ENCODE measurements at places on chromosomes 2 and 18. TPM values are rescaled to one million over a fixed set of nuclear protein-coding genes. Genes with fewer than 3 reads are reported as not detected.

DNA sequence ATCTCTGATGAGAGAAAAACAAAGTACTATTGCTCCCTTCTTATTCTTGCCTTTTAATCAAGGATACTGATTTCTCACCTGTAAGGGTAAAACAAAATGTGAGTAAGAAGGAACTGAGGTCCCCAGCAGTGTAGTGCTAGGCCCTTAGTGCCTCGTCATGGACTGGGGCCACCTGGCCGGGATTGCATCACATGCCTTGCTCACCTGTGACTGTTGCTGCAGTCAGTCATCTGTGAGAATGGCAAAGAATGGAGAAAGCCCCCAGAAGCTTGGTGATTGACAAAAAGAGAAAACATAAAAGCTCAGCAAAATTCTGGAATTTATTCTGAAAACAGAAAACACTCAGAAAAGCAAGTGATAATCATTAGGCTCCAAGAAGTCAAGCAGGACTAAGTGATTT, 63.4 kb downstream of the SPATS2L start:
- peaks cover 24% of the 10 kb centered on the region for H3K4me1 ChIP-seq
- no peak overlapping the region for H3K27ac ChIP-seq
- H3K27me3 ChIP-seq = no peaks in the 10 kb centered on the region
- no peaks in the 10 kb centered on the region for H3K36me3 ChIP-seq

GRCh38 chr2:487186-488079, 189.8 kb downstream of the TMEM18 start:
- no peak overlapping the region for H3K4me3 ChIP-seq
- H3K27ac ChIP-seq = no peak overlapping the region
- H3K4me1 ChIP-seq = no peaks in the 10 kb centered on the region
- no peaks in the 10 kb centered on the region for H3K27me3 ChIP-seq

DNA sequence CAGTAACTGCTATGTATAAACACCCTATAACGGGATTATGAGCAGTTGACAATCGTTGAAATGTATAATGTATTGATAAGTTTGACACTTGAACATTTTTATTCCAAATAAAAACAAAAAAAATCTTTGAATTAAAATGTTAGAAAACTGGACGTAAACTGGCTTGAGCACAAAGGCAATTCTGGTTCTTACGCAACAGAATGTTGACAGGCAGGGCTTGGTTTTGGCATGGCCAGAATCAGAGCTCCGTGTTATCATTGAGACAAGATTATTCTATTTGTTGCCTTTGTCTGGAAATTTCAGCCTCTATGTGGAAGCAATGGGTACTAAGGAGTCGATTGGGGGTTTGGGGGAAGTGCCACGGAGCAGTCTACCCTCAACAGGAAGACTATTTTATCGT, 1028.6 kb upstream of the ZEB2 start:
- H3K27ac ChIP-seq = no peak overlapping the region
- H3K27me3 ChIP-seq = no peaks in the 10 kb centered on the region
- H3K36me3 ChIP-seq = no peaks in the 10 kb centered on the region
- no peak overlapping the region for H3K4me3 ChIP-seq

DNA sequence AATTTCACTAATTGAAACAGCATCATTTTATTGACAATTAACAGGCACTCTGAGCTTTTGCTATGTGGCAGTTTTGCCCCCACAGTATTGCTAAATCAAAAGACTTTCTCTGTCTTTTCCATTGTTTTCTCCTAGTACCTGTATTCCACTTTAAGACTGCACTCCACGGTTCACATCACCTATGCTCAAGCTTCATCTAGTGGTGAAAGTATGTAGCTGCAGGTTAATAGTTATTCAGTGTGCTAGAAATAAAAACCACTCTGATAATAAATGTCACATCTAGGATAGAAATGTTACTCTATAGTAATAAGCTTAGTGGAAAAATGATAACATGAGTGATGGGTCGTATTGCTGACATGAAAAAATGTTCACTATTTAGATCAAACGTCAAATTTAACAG, 24.6 kb downstream of the ARL6IP6 start:
- no peaks in the 10 kb centered on the region for H3K4me1 ChIP-seq
- H3K4me3 ChIP-seq = no peak overlapping the region
- H3K36me3 ChIP-seq = peaks cover 12% of the 10 kb centered on the region
- no peak overlapping the region for H3K27ac ChIP-seq
- H3K27me3 ChIP-seq = no peaks in the 10 kb centered on the region

GRCh38 chr2:236340251-236340650, 76.0 kb upstream of the ASB18 start:
- no peak overlapping the region for H3K27ac ChIP-seq
- H3K4me1 ChIP-seq = no peaks in the 10 kb centered on the region
- no peak for DNase-seq
- H3K27me3 ChIP-seq = no peaks in the 10 kb centered on the region
- H3K36me3 ChIP-seq = no peaks in the 10 kb centered on the region

Gene IL18R1
- total RNA-seq = 19.9 TPM

DNA sequence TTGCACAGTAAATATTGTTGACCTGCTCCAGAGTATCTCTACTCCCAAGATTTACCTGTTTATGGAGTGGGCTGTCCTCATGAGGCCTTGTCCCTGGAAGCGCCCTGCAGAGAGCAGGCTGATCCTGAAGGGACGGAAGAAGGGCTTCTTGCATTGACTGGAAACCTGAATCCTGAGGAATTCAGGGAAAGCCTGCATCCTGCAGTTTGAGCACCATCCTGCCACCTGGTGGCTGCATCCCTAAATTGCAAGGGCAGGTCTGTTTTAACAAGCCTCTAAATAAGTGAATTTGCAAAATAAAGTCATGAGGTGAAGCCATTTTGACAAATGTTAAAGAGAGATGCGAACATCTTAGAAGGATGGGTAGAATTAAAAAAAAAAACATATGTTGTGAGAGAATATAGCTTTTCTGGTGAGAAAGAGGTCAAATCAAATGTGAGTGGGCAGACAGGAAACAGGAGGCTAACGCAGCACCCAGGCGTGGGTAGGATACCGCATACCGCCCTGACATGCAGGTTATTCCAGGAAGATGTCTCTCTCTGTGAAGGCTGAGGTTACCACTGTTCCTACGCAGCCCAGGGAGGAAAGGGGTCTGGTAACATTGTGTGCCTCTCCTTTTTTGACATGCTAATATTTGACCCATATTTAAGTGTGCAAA, 754.9 kb downstream of the RNF144A start:
- H3K27me3 ChIP-seq = no peaks in the 10 kb centered on the region
- DNase-seq = peak; percentile 42
- no peaks in the 10 kb centered on the region for H3K36me3 ChIP-seq

GRCh38 chr2:20224716-20225293, at the start of gene SDC1:
Gene SDC1 (minus strand): TSS chr2:20225130. CDS start chr2:20224867, 263 bp downstream.
- H3K27me3 ChIP-seq = peaks cover 23% of the 10 kb centered on the region
- H3K4me3 ChIP-seq = no peak within 1 kb of the TSS
- no peak within 1 kb of the TSS for H3K27ac ChIP-seq
- peaks cover 18% of the 10 kb centered on the region for H3K4me1 ChIP-seq
- no peak for DNase-seq

DNA sequence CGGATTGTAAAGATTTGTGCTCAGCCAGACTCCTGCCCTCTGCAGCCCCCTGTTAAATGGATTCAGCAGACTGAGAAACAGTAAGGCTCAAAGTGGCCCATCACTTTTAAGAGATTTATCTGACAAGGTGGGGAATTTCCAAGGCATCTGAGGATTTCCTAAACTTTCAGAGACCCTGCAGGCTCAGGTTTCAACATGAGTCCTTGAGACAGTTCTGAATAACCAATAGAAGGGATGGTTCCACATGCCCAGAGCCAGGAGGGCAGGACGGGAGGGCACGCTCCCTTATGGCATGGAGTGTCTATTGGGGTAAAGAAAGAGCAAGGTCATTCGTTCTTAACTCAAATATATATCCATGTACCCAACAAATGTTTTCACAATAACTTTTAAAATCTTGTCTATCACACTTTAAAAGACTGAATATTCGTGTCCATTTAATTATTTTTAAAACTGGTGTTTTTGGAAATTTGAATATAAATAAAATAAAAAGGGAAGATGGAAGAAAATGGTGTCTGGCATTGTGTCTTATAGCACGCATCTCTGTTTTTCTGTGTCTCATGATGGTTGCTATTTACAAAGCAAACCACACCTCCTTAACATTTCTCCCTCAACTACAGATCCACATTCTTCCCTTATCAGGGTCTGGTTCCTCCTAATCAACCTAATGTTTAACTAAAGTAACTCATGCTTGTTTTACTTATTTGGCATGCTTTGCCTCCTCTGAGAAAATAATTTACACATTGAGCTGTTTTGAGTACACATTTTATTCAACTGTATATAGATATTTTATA, 56.0 kb upstream of the DSG1 start:
- no peak overlapping the region for H3K27ac ChIP-seq
- H3K4me1 ChIP-seq = no peaks in the 10 kb centered on the region
- no peaks in the 10 kb centered on the region for H3K27me3 ChIP-seq
- H3K36me3 ChIP-seq = no peaks in the 10 kb centered on the region
- no peak for DNase-seq
- no peak overlapping the region for H3K4me3 ChIP-seq

Gene COL4A4
- not detected for total RNA-seq

Measured in CD4-positive, CD25-positive, alpha-beta regulatory T cell (primary cell).